ENCODE measurements at places on chromosomes 6 and 20. TPM values are rescaled to one million over a fixed set of nuclear protein-coding genes. Genes with fewer than 3 reads are reported as not detected.

Gene FOXA2
- not detected for total RNA-seq

Gene IER3
- 546 TPM for total RNA-seq

Gene FERMT1
- under 0.01 TPM for total RNA-seq

Gene PACRG
- total RNA-seq: 0.73 TPM

Gene LHFPL5
- not detected for total RNA-seq

Gene CD164
- 195 TPM for total RNA-seq

Gene ZFP64
- 2.9 TPM for total RNA-seq

Gene PGC
- total RNA-seq: 0.10 TPM

Gene KCNK15
- under 0.01 TPM for total RNA-seq

Gene ZDHHC14
- total RNA-seq: 1.6 TPM

Gene MTFR2
- 3.9 TPM for total RNA-seq

Gene UQCC2
- total RNA-seq: 2.4 TPM

Gene ADAM33
- under 0.01 TPM for total RNA-seq

Gene CNKSR3
- 0.31 TPM for total RNA-seq

Gene DNMT3B
- total RNA-seq: 0.21 TPM

Gene CLPSL2
- not detected for total RNA-seq

Gene SLC35F1
- not detected for total RNA-seq

Gene FAM209B
- 0.52 TPM for total RNA-seq

Gene TCP11
- total RNA-seq: not detected

Gene NFKBIL1
- 9.8 TPM for total RNA-seq

All from mononuclear cell (primary cell).